T-helper 17 cell (primary cell): ENCODE measurements at places on chromosomes 6 and 20. TPM values are rescaled to one million over a fixed set of nuclear protein-coding genes. Genes with fewer than 3 reads are reported as not detected.

- peak overlapping the region; percentile 92 for H3K27ac ChIP-seq
- DNase-seq, result no peak
- H3K4me3 ChIP-seq, result peak overlapping the region; percentile 75
- no peaks in the 10 kb centered on the region for H3K27me3 ChIP-seq
- peaks cover 32% of the 10 kb centered on the region for H3K4me1 ChIP-seq
- peaks cover under 1% of the 10 kb centered on the region for H3K36me3 ChIP-seq
Observed at GRCh38 chr6:43627008-43627825, 1.8 kb downstream of the GTPBP2 start.

Gene GSS
- total RNA-seq, result 27.0 TPM

DNA sequence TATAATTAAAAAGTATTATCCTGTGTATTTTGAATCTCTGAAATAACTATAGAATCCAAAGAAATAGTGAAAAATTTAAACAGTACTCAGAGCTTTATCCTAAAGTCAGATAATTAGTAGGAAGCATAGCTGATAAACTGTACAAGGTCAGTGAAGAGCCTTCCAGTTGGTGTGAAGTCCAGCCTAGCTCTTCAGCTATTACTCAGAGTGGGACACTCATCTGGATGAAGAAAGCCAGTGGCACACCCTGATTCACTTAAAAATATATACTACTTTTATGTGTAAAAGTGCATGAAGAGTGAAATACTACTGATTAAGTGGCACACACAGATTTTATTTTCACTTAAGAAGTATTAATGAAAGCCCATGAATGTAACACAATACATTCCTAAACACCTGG lies 3.1 kb downstream of the IFNGR1 start:
- peaks cover 57% of the 10 kb centered on the region for H3K4me1 ChIP-seq
- peak overlapping the region; percentile 43 for H3K4me3 ChIP-seq
- H3K36me3 ChIP-seq, result peaks cover 3% of the 10 kb centered on the region
- H3K27ac ChIP-seq, result peak overlapping the region; percentile 61
- H3K27me3 ChIP-seq, result no peaks in the 10 kb centered on the region

- H3K27ac ChIP-seq, result no peak overlapping the region
- no peaks in the 10 kb centered on the region for H3K36me3 ChIP-seq
- H3K4me3 ChIP-seq, result no peak overlapping the region
- no peaks in the 10 kb centered on the region for H3K27me3 ChIP-seq
- no peaks in the 10 kb centered on the region for H3K4me1 ChIP-seq
- no peak for DNase-seq
Observed at GRCh38 chr6:128275030-128275429, 245.4 kb downstream of the PTPRK start.

- H3K36me3 ChIP-seq, result peaks cover 2% of the 10 kb centered on the region
- H3K4me3 ChIP-seq, result no peak overlapping the region
- no peak overlapping the region for H3K27ac ChIP-seq
- DNase-seq, result no peak
Observed at GRCh38 chr6:154306696-154307095, 49.9 kb downstream of the IPCEF1 start.
